ENCODE measurements at places on chromosomes 5 and 9. TPM values are rescaled to one million over a fixed set of nuclear protein-coding genes. Genes with fewer than 3 reads are reported as not detected.

PFN3 gene
- not detected for total RNA-seq

C9orf50 gene
- not detected for total RNA-seq

QRFP gene
- not detected for total RNA-seq

INSL6 gene
- not detected for total RNA-seq

WNK2 gene
- 0.89 TPM for total RNA-seq

JAKMIP2 gene
- 15.1 TPM for total RNA-seq

MAST4 gene
- total RNA-seq = 22.3 TPM

GARIN3 gene
- total RNA-seq = not detected

SPAG8 gene
- 0.52 TPM for total RNA-seq

TEX48 gene
- total RNA-seq = not detected

ADAMTS13 gene
- total RNA-seq = 7.3 TPM
